T-cell (primary cell): ENCODE measurements at places on chromosomes 2 and 18.

DNA sequence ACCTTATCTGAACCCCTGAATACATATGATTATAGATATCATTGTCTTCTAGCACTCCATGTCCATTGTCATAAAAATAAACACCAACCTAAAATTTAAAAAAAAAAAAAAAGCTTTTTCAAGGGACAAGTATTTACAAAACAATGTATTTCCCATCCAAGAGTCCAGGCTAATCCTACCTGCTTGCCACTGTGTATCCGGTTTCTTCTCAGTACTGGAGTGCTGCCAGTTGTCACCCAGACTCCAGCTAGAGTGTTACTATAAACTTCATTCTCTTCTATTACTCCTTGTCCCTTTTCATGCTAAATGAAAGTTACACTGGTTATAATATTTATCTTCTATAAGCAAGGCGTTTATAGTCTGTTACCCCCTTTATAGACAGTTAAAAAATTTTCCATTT, 35.8 kb downstream of the MSH6 start:
- no peak for DNase-seq

DNA sequence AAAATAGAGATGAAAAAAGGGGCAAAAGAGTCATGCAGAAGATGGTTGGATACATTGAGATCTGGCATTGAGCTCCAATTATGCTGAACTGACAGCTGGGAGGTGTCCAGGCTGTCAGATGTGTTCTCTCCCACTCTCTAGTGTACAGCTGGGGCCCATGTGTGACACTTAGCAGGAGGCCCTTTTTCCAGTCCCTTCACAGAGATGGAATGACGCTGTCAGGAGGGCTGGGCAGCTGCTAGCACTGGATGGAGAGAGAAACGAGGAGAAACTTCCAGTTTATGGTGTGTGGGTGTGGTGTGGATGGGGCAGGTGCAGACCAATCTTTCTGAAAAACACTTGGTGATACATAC, 437.7 kb upstream of the HS6ST1 start:
- no peak for DNase-seq

- no peak for DNase-seq
Observed at GRCh38 chr18:43964666-43965065, 687.4 kb upstream of the SYT4 start.

GRCh38 chr2:113084249-113085000, 16.7 kb downstream of the IL1F10 start:
- DNase-seq, result no peak

DNA sequence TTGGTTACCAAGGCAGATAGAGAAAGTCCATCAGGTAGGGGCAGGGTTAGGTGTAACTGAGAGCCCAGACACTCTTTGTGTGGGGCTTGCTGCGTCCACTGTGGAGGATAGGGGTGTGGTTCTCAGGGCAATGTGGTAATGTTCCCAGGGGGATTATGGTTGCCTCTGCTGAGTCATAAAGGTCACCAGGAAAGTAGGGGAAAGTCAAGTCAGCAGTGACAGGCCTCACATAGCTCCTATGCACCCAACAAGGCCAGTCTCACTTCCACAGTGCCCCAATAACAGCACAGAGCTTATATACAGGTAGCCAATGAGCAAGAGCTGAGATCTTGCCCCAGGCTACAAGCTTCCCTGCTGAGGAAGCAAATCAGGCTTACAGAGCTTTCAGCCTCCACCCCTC, 1438.0 kb upstream of the ZEB2 start:
- DNase-seq, result no peak

DNA sequence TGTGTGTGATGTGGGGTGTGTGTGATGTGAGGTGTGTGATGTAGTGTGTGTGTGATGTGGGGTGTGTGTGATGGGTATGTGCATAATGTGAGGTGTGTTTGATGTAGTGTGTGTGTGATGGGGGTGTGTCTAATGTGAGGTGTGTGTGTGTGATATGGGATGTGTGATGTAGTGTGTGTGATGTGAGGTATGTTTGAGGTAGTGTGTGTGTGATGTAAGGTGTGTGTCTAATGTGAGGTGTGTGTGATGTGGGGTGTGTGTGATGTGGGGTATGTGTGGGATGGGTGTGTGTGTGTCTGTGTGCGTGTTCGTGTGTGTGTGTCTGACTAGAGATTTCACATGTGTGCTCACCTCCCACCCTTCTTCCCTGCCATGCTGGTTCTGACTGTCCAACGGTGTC, 56.3 kb downstream of the TWIST2 start:
- DNase-seq, result no peak

DNA sequence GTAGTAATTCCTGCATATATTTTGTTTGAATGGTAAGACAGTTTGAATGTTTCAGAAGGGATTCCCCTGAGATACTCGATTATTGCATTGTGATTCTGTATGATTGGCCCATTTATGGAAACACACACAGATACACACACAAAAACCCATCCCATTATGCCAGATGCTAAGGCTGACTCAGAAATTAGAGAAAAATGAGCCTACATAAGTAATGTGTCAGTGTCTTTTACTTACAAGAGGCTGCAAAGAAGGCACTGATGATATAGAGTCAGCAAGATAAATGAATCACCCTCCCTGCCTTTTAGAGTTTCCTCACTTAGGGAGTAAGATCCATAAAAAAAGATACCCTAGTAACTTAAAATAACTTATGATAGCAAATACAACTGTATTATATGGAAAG, 1481.1 kb upstream of the ACVR2A start:
- DNase-seq, result no peak

DNA sequence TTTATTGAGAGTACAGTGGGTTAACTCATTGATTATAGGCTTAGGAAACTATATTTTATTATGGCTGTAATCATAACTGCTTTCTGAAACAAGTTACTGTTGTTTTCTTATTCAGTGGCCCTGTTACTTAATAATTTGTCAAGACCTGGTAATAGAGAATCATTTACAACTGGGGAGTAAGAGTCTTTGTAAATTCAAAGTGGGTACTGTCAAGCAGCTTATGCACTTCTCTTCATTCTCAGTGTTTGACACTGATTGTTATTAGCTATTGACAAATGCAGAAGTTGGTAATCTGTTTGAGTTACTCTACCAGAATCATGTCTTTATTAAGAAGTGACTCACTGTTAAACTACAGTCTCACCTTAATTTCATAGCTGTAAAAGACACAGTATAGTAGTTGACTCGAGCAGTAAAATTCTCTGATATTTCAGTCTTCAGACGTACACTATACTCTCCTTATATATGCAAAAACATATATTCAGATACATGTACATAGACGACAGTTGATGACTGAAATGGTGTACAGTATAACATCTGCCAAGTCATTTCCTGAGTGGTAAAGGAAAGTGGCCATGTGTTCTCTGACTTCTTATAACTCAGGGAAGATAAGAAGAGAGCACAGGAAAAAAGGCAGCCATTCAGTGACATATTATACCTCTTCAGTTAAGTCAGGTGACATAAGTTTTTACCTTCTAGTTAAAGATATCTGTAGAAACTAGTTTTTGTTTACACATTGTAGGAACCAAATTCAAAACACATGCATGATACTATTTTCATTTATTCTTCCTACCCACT, 36.0 kb upstream of the TTC27 start:
- no peak for DNase-seq

GRCh38 chr2:108449410-108450130, 564 bp downstream of the GCC2 start:
- DNase-seq, result peak; percentile 17

DNA sequence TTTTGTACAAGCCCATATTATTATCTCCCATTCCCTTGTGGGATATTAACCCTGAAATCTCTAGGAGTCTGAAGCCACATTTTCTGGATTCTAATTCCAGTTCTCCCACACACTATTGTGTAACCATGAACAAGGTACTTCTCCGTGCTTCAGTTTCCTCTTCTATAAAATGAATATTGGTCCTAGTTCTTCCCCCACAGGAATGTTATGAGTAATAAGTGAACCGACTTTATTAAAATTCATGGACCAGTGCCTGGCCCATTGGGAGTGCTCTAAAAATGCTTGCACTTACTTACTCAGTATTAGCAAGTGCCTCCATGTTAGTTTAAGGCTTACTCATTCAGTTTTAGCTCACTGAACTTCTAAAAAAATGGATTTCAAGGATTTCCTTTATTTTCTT, 1.4 kb upstream of the ACMSD start:
- DNase-seq, result no peak

DNA sequence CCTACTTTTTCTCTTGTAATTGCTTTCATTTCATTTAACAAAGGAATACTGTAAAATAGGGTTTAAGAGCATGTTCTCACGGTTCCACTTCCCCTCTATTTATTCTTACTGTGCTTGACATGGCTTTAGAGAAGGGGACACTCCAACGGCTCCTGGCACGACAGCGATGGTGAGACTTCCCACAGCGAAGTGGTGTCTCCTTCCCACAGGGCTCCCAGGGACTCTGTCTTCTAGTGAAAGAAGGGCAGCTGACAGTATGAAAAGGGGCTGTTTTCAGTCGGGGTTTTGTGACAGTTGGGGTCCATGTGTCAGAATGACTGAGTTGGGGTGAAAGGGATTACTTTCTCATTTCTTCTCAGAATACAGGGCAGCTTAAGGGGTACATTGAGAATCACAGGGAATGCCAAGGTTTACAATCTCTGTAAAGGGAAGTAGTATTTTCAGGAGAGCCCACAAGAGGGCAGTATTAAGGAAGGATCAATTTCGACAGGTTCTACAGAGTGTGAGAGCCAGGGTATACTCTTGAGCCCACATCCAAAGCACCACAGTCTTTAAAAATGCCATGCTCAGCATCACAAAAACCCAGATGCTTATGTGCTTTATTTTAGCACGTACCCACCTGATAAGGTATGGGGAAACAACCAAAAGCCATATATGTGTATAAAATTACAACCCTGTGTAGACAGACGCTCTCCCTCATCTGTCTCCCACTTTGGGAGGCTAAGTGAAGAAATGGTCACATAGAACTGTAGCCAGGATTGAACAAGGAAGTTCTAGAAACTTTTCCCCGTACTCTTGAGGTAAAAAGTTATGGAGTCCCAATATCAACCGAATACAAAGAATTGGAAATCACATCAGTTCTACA, 31.3 kb upstream of the RAPGEF4 start:
- no peak for DNase-seq

DNA sequence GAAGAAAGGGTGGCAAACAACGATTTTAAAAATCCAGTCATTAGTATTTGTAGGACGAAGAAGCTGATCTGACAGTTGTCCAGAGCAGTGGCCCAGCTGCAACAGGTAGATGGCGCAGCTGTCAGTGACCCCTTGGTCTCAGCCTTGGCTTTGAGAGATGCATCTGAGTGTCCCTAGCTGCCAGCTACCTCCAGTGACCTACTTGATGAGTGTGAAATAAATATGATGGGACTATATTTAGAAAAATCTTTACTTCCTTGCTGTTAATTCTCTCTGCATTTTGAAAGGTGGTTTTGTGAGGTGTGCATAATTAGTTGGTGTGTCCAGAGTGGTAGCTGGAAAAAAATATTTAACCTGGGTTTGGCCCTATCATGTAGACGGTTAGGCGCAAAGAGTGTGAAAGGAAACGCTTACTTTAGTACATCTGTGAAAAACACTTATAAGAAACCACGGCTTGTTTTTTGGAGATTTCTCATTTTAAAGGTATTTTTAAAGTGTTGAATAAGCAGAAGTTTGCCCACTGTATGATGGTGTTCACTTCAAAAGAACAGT, 963 bp downstream of the INPP1 start:
- no peak for DNase-seq

DNA sequence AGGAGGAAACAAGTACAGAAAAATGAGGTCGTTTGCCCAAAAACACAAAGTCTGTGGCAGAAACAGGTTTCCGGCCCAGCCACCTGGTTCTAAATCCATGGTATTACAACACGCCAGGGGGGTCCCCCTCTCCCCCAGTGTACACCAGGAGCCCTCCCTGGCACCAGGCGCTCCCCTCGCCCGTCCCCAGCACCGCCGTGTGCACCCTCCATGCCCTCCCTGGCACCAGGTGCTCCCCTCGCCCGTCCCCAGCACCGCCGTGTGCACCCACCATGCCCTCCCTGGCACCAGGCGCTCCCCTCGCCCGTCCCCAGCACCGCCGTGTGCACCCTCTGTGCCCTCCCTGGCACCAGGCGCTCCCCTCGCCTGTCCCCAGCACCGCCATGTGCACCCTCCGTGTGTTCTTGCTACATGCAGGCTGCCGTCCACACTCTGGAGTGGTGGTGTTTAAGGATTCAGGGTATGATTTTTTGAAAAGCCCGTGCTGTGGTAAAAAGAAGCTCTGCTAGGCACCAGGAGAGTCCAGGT, 59.8 kb upstream of the NFATC1 start:
- DNase-seq, result no peak

GRCh38 chr2:176066645-176067588, 16.8 kb downstream of the EVX2 start:
- no peak for DNase-seq

DNA sequence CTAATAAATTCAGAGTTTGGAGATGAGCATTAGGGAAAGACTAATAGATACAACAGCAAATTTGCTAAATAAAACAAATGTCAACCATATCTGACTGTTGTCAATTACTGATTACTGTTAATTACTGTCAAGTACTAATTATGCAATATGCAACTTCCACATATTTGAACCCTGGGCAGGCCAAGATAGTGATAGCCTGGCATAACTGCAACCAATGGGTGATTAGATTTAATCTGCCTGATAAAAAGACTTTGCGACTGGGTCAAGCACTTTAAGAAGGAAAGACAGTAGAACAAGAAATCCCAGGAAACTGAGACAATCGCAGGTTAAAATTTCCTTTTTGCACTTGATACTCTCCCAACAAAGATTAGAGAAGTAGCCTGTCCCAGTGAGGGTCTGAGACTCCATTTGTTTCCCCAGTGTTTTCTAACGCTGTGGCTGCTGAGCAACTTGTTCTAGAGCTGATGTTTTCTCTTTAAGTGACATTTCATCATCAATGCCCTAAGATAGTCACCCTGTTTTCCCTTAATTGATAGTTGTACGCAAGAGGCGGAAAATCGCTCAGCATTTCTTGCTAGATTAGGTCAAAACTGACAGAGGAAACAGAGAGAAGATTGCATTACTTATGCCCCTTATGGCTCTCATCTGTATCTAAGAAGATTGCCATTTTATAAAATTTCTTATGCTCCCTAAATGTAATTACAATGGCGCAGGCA, 17.8 kb downstream of the ARHGAP15 start:
- no peak for DNase-seq

DNA sequence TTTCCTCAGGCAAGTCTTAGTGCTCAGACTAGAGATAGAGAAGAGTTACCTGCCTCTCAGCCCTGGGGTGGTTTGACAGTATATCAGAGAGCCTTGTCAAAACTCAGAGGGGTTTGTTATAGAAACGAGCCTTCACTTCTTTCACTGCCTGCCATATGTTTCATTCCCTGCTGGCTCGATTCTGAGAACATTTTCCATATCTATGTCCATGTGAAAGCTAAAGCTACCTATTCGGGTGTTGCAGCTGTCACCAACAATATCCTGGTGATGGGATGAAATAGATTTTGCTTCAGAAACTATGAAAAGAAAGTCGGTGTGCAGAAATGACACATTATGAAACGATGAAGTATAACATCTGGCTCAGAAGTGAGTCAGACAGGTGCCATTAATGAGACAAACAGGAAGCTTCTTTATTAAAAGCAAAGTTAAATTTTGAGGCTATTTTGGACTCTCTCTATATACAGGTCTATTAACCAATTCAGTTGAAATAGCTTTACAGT, 56.1 kb upstream of the TANK start:
- no peak for DNase-seq

GRCh38 chr18:48777026-48777743, 173.6 kb downstream of the SMAD7 start:
- DNase-seq, result peak; percentile 65
